ENCODE measurements at places on chromosomes 11 and 22.

- no peak for DNase-seq
Measured at GRCh38 chr11:126406368-126406767, 50.9 kb downstream of the ST3GAL4 start.

GRCh38 chr11:112797648-112798293 lies 163.4 kb upstream of the NCAM1 start:
- peak; percentile 11 for DNase-seq

DNA sequence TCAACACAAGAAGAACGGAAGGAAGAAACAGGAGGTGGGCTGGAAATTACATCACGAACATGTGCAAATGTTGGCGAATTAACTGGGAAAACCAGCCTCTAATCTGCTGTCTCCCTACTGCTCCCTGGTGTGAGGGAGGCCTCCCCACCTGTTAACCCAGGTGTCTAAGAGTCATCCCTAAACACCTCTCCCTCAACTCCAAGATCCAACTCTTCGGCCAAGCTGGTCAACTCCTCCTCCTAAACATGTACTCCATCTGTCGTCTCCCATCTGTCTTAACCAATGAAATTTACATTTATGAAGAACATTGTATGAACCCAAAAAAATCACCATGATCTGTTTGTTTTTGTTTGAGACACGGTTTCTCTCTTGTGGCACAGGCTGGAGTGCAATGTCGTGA lies 154.2 kb downstream of the LARGE1 start:
- DNase-seq, result no peak

- DNase-seq, result no peak
Measured at GRCh38 chr22:20203142-20203551, 52.3 kb upstream of the CCDC188 start.

GRCh38 chr11:102794382-102794781 lies 3.6 kb downstream of the MMP1 start:
- no peak for DNase-seq

GRCh38 chr11:30016588-30017363 lies at the start of gene KCNA4:
KCNA4 (minus strand) TSS chr11:30017030; CDS start chr11:30012678, 4,352 bp downstream.
- no peak for DNase-seq

GRCh38 chr11:74770456-74770855 lies 21.8 kb downstream of the RNF169 start:
- no peak for DNase-seq

DNA sequence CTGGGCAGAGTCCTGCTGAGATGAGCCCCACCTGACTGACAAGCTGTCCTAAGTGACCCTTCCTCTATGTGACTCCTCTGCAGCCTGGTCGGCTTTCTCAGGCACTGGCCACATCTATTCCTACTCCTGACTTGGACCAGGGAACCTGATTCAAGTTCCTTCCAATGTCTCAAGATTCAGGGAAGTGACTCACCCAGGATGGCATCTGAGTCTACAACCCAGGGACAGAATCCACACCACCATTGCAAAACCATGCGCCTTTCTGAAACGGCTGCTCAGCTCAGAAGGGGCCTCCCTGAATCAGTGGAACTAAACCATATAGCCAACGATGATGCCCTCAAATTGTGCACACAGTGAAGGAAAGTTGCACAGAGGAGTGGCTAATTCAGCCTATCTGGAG lies 63.9 kb upstream of the CSNK2A3 start:
- DNase-seq, result no peak

DNA sequence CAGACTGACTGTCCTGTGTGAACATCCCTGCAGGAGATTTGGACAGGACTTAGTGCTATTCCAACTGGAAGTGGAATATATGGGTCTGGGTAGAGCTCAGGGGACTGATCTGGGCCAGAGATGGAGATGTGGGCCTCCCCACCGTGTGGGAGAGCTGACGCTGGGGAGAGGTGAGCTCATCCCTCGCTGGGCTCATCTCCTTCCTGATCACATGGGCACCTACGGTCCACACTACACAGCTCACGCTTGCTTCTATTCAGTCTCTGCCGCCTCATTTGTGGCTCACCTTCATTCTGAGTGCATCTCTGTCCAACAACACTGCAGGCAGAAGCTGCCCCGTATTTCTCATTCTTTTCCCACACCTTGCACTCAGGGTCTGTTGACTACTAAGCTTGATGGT lies 16.6 kb upstream of the RAB1B start:
- DNase-seq, result no peak

GRCh38 chr22:22099194-22099486 lies 116.6 kb upstream of the TOP3B start:
- no peak for DNase-seq

DNA sequence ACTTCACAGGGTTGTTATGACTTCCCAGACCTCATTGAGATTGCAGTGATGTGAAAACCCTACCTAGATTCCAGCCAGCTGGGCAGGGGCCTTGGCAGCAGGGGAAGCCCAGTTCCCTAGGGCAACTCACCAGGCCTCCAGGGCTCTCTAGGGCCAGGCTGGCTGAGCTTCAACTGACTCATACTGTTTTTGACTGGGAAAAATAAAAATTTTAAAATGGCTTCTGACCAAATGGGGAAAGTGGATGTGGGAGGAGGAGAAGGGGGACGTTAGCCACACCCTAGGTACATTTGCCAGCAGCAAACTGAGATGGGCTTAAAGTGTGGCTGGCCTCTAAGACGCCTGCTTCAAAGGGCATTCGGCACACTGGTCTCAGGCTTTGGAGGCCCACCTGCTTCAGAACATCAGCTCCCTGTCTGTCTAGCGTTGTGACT lies 39.0 kb downstream of the BMAL1 start:
- no peak for DNase-seq

- no peak for DNase-seq
Measured at GRCh38 chr22:36982136-36982535, 37.1 kb downstream of the TST start.

GRCh38 chr11:66228521-66228920 lies 39.9 kb upstream of the RAB1B start:
- no peak for DNase-seq

- DNase-seq, result no peak
Measured at GRCh38 chr11:3227568-3228444, 4.4 kb downstream of the MRGPRE start.

- DNase-seq, result no peak
Measured at GRCh38 chr22:25746012-25746373, 4.0 kb downstream of the MYO18B start.

GRCh38 chr22:44276706-44277356 lies 35.9 kb downstream of the SHISAL1 start:
- DNase-seq, result no peak

DNA sequence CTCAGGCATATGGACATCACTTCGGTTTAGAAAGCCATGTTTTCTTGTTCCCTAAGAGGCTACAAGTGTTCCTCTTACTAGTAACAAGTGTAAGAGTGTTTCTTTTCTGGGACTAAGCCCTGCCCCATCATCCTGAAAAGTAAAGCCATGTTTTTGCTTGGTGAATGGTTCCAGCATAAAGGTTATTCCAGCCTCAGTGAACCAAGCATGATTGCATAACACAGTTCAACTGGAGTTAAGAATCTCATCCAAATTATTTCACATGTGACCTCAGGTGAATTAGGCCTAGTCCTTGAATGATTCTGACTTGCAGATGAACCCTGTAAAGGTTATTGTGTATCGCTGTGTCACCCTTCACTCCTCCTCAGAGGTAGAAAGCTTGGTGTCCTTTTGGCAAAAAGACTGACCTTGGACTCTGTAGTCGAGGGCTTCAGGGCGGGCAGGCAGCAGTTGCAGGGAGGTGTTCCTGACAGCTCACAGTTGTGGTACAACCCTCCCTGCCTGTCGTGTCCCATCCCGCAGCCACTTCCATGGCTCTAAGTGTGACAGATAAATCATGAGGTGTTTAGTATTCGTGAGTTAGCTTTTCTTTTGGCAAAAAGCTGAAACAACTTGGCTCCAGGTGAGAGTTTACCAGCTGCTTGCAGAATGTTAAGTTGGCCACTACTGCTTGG lies 321.8 kb downstream of the CADM1 start:
- no peak for DNase-seq

GRCh38 chr11:130087294-130087926 lies 17.7 kb downstream of the APLP2 start:
- DNase-seq, result no peak

GRCh38 chr22:44424359-44424682 lies 73.7 kb downstream of the RTL6 start:
- no peak for DNase-seq

GRCh38 chr11:27858866-27859265 lies 158.6 kb upstream of the BDNF start:
- DNase-seq, result no peak

- DNase-seq, result no peak
Measured at GRCh38 chr11:106077609-106078455, at the start of gene AASDHPPT. AASDHPPT (plus strand) TSS chr11:106077662; CDS start chr11:106077711, 49 bp downstream.

GRCh38 chr11:5004424-5005274 lies 10.0 kb downstream of the OR51L1 start:
- DNase-seq, result no peak

DNA sequence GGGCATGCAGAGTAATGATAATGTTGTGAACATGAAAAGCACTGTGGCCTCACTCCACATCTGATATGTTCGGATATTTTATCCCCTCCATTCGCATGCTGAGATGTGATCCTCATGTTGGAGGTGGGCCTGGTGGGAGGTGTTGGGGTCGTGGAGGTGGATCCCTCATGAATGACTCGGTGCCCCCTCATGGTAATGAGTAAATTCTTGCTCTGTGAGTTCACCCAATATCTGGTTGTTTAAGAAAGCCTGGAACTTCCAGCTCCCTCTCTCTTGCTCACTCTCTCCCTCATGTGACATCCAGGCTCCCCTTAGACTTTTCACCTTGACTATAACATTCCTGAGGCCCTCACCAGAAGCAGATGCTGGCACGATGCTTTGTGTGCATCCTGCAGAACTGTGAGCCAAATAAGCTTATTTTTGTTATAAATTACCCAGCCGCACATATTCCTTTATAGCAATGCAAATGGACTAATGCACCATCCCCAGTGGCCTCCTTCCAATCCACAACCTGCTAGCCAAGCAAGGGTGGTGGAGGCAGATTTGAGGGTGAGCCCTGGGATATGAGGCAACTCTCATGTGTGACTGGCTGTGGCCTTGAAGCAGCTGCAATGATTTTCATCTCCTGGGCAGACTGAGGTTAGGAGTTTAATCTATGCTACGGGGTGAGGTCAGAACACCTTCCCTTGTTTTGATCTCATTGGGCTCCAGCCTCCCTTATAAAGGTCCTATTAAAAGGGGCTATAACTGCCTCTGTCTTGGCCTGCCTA lies 276.5 kb downstream of the ETS1 start:
- DNase-seq, result no peak

DNA sequence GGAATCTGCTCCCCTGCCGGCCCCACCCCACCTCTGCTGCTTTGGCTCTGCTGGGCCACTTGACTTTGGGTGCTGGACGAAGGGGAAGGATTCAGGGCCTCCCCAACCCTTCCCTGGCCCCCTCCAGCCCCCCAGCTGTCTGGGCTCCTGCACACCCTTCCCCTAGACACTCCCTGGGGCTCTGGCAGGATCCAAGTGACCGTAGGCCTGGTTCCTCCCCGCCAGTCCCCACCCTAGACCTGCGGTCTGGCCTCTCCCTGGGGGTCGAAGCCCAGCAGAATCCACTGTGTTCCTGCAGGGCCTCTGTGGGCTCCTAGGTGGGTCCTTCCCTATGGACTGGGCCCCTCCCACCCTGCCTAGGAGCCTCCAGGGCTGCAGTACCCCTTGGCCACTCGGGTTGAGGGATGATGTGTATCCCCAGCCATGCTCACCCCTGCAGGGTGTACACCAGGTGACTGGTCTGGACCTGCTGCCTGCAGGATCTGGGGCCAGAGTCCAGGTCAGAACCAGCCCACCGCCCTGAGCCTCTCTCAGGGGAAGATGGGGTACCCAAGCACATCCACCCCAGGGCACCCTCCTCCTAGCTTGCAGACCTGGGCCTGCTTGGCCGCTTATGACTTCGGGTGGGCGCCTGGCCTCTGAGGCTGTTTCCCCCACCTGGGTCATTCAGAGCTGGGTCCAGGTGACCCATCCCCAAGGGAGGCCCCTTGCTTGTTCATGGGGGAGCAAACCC lies 5.6 kb downstream of the PIM3 start:
- no peak for DNase-seq
